ENCODE measurements at places on chromosomes 1 and 21.

DNA sequence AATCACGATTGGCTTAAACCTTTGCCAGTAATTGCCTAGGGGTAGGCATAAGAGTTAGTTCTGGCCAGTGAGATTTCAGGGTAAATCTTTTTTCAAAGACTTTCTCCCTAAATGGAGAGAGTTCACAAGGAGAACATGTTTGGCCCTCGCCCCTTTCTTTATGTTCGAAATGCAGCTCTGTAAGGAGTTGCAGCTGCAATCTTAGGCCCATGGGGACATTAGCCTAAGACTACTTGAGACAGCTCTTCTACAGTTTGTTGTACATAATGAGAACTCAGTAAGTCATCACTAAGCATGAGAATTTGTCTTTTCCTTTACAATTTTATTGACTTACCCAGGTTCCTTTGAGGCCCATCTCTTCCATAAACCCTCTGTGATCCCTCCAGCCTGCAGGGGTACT lies 40.4 kb upstream of the GADD45A start:
- no peak for DNase-seq

GRCh38 chr1:19756480-19756879 lies 43.2 kb downstream of the TMCO4 start:
- no peak for DNase-seq

GRCh38 chr1:110634455-110635311 lies 28.5 kb upstream of the KCNA2 start:
- DNase-seq: no peak

- DNase-seq: no peak
Measured at GRCh38 chr21:30567617-30568016, 6.5 kb upstream of the KRTAP19-7 start.

GRCh38 chr21:24045775-24046215 lies 1561.5 kb downstream of the MRPL39 start:
- DNase-seq: peak; percentile 69
